H4 (cell line): ENCODE measurements at places on chromosomes 4 and X. TPM values are rescaled to one million over a fixed set of nuclear protein-coding genes. Genes with fewer than 3 reads are reported as not detected.
A peak's percentile ranks its signal among the peaks of the same experiment; 100 is the strongest.

- DNase-seq: peak; percentile 8
Measured at GRCh38 chr4:84451546-84451945, 47.5 kb downstream of the NKX6-1 start.

DNA sequence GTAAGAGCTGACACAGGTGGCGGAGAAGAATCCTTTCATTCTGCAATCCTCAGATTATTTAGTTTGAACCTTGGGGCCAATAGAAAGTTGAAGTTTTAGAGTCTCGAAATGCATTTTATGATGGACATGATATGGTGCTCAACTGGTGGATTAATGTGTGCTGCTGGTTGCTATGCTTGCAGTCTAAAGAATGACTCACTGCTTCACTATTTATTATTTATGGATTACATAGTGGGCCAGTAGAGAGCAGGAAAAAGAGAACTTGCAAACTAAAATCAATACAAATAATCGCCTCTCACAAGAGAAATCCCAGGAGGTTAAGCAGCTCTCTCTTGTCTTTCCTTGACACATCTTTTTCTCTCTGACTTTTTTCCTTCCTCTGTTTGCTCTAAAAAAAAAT lies 2326.8 kb upstream of the AGA start:
- DNase-seq: no peak

- DNase-seq: no peak
Measured at GRCh38 chr4:59094505-59094904, 1984.3 kb upstream of the IGFBP7 start.

- DNase-seq: no peak
Measured at GRCh38 chr4:56112377-56112776, 163.6 kb downstream of the CEP135 start.

DNA sequence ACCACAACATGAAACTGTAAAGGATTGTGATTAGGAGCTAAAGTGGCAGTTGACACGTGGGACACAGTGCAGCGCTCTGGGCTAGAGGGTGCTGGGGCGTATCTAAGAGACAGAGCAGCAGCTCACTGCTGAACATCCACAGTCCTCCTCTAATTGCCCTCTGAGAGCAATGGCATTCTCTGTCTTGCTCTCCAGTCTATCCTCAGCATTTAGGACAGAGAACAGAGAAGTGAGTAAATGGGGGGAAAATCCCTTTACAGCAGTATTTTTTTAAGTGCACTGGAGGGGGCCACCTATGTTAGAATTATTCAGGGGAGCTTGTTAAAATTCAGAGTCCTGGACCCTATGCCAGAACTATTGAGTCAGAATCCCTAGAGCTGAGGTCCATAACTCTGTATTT lies 4.2 kb upstream of the TMEM154 start:
- DNase-seq: no peak

The SEC31A gene
- 132 and 136 TPM in 2 replicates for total RNA-seq

DNA sequence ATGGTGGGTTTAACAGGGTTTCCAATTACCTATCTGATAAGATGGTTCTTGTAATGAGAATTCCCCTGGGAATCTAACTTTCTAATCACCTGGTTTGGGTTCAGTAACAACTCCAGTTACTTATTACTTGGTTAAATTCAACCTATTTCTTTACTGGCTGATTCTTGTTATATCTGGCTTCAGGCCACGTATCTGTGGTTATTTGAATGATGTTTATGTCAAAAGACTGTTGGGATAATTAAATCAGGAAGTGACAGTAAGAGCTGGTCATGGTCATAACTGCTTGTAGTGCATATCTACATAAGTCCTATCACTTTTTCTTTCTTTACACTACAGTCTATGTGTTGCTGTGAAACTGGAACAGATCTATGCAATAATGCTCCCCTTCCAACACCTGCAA lies 108.1 kb downstream of the MID1 start:
- no peak for DNase-seq

DNA sequence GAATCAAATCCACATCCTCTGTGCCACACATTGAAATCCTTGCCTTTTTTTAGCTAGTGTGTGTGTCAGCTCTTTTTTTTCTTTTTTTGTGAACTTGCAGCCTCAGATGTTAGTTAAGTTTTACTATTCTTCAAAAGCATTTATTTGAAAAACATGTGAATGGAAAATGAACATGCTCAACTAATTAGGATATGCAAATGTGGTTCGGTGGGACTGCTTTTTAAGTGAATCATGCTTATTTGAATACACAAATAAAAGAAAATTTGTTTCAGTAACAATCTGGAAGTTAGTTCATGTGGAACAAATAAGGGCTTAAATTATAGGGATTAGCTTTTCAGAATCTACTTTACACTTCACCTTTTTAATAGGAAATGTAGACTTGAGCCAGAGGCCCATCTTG lies 751.5 kb upstream of the FAM241A start:
- DNase-seq: no peak

The VCX2 gene
- total RNA-seq: 0.29 and 3.2 TPM in 2 replicates

The GCNA gene
- 1.0 and 1.2 TPM in 2 replicates for total RNA-seq

The CSAG1 gene
- 2.9 and 3.0 TPM in 2 replicates for total RNA-seq

GRCh38 chr4:128068918-128069317 lies 7.8 kb downstream of the LARP1B start:
- DNase-seq: peak; percentile 53

DNA sequence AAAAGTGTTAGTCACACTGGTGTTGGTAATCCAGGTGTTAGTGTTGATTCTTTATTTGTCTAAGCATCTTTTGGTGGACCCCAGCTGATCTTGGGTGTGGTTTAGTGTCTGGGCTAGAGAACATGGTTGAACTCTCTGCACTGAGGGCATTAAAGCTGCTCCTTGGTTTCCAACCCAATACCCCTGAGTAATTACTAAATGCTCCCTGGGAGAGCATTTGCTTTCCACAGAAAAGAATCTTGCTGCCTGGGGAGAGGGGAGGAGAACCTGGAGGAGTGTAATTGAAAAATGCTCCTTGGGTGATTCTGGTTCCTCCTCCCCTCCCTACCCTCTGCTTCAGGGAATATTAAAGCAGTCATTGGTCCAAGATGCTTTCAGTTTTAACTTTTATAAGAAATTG lies 3.1 kb downstream of the GUCY1B1 start:
- no peak for DNase-seq

DNA sequence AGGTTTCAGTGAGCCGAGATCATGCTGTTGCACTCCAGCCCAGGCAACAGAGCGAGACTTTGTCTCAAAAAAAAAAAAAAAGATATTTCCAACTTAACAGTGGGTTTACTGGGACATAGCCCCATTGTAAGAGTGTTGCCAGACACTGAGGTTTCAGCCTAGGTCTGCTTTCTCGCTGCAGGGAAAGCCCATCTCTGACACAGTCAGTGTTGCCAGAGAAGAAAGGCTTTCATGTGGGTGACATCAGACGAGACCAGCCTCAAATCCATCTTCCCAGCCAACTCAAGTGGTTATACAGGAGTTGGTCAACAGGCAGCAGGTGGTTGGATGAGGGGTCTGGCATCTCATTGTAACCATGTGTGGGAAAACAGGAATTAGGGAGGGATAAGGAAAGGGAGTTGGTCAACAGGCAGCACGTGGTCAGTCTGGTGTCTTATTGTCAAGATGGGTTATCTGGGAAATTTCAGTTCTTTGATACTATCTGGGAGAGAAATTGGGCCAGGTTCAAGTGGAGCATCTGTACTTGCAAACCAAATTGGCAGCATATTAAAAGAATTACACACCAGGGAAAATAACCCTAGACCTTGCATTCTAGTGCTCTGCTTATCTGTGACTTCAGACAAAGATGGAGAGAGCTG lies 41.1 kb downstream of the NELFA start:
- no peak for DNase-seq

The CAPN6 gene
- total RNA-seq: 1.0 and 1.8 TPM in 2 replicates

GRCh38 chrX:46611658-46612362 lies 38.2 kb downstream of the CHST7 start:
- DNase-seq: no peak

The NAP1L2 gene
- 19.0 and 19.1 TPM in 2 replicates for total RNA-seq

DNA sequence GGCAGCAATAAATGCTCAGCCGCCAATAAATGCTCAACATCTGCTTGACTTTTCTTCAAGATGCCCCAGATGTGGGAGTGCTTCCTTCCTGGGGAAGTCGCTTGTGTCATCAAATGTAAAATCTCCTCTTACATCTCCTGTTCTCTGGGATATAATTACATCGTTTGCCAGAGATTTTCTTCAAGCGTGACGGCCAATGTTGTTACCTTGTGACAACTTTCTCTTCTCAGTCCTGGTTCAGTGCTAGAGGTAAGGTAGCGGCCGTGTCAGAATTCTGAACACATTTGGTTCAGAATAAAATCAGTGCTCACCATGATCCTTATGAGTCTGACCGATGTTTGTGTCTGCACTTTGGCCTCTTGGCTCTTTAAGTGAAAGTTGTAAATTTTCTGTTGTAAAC lies 102.5 kb downstream of the ASMT start:
- no peak for DNase-seq

The VCX3A gene
- total RNA-seq: 160 and 182 TPM in 2 replicates

The SCML1 gene
- total RNA-seq: 12.3 and 16.3 TPM in 2 replicates

DNA sequence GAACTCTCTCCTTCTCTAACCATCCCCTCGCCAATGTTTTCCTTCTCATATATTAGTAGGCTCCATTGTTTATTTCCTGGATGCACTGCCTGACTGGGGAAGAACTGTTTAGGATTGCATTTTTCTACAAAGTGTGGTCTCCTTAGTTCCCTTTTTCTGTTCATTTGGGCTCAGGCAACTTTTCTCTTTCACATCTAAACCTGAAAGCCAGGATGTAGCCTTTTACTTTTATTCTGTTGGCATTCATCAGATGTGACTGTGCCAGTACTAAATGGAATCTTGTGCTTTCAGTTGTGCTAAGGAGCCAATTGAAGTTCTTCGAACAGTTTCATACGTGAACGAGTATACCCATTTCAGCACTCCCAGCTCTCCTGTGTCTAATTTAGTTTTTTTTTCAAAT lies 59.8 kb downstream of the DDIT4L start:
- no peak for DNase-seq
